ENCODE measurements at places on chromosomes 5 and 9.
A peak's percentile ranks its signal among the peaks of the same experiment; 100 is the strongest.

GRCh38 chr5:91277093-91277626 lies 106.0 kb downstream of the ARRDC3 start:
- DNase-seq: peak; percentile 9

- no peak for DNase-seq
Observed at GRCh38 chr5:124631874-124632550, 114.4 kb downstream of the ZNF608 start.

DNA sequence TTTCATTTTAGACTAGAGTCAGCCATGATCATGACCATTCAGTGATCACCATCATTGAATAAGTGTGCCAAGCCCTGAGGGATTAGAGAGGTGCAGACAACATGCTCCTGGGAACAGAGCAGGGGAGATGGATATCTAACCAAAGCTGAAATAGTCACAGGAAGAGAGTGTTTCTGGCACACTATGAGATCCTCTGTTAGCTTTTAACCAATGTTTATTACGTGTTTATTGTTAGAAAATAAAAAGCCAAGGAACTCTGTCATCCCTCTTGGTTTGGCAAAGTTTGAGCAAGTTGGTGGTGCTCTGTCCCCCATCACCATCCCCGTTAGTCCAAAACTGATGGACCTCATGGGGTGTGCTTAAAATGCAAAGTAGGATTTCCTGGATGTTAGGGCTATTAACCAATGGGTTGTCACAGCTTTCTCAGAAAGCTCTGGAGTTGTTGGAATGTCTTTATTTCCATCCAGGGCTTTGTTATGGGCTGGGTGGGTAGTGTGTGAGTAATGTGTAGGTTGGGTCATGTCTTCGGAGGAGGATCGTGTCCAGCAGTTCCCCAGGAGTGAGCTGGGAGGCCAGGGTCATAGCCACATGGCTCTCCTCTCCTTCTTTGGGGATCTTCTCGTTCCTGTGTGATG lies 34.9 kb downstream of the SLC28A3 start:
- DNase-seq: no peak

DNA sequence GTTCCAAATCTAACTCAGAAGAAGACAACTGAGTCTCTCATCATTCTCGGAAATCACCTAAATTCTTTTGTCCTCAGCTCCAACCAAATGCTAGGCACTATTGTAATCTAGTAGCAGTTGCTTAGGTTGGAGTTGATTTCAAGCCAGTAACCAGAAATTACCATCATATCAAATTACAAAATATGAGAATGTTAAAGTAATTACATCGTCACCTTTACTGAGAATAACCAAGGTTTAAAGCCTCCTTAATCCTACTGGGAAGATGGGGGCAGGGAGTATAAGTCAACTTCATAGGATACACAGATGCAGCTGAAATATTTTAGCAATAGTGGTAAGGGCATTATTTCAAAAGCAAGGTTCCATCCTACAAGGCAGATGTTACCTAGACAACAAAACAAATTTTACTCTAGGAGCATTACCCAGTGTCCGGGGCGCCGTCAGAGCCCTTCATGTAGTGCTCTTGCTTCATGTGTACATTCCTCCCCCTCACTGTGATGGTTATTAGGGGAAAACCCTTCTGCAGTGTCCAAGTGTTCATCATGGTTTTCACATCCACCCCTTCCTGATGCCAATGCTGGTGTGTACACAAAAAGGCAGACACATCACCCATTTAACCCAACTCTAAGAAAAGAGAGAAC lies 19.5 kb downstream of the ERAP1 start:
- no peak for DNase-seq

- no peak for DNase-seq
Observed at GRCh38 chr9:134483361-134484184, 157.3 kb downstream of the RXRA start.

DNA sequence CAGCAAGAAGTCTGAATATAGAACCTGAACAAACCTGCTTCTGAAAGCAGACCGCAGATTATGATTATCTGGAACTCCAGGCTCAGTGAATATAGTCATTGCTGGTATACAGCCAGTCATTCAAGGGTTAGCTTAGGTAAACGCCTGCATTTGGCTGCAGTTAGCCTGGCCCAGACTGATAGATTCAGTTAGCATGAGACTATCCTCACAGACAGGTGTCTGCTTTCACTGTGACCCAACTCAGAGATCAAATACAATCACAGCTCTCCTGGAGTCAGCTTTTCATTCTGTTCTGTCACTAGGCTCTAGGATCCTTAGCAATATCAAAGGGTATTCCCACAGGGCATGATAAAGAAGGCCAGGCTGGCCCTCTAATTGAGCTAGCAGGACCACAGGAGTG lies 138.6 kb upstream of the PLCXD3 start:
- DNase-seq: no peak

DNA sequence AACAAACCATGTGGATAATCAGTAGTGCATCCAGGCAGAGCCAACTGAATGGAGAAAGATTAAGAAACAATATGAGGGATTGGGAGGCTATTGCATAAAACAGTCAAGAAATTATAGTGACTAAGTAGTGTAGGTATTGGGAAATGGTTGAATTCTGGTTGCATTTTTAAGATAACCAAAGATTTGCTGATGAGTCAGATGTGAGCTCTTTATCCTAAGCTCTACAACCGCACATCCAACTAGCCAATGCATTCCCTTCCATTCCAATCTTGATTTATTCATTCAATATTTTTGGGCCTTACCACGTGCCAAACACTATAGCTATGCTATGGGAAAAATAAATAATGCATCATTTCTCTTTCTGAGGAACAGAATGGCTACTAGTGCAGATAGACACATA lies 524.5 kb upstream of the RGMB start:
- no peak for DNase-seq

GRCh38 chr5:162325143-162325727 lies 257.7 kb downstream of the GABRG2 start:
- DNase-seq: no peak

- DNase-seq: no peak
Observed at GRCh38 chr5:90366948-90367347, 42.6 kb downstream of the CETN3 start.

- DNase-seq: no peak
Observed at GRCh38 chr5:16037121-16037845, 142.3 kb downstream of the MARCHF11 start.

DNA sequence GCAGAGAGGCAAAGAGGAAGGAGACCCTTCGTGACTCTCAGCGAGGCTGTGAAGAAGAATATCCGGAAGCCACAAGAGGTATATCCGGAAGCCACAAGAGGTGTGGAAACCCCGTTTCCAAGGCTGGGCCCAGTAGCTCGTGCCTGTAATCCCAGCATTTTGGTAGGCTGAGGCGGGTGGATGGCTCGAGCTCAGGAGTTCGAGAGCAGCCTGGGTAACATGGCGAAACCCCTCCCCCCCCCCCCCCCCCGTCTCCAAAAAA lies 612 bp upstream of the BBLN start:
- no peak for DNase-seq

DNA sequence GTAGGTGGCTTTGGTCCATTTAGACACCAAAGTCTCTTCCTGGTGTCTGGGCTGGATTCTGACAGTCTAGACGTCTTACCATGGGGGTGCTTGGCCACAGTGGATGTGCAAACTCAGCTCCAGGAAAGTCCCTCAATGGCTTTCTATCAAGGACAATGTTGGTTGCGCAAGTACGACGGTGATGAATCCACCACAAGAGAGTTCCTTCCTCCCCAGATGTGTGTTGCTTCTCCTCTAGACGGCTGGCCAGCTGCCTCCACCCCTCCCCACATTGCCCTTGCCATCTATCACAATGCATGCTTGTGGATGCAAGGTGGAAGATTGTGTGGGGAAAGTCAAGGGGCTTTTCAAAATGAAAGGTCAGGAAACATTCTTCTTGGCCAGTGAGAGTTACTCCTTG lies 89.7 kb upstream of the IRX2 start:
- no peak for DNase-seq

- no peak for DNase-seq
Observed at GRCh38 chr5:134851307-134851923, 5.6 kb downstream of the C5orf24 start.

- no peak for DNase-seq
Observed at GRCh38 chr5:132008163-132008473, 3.3 kb downstream of the ACSL6 start.

DNA sequence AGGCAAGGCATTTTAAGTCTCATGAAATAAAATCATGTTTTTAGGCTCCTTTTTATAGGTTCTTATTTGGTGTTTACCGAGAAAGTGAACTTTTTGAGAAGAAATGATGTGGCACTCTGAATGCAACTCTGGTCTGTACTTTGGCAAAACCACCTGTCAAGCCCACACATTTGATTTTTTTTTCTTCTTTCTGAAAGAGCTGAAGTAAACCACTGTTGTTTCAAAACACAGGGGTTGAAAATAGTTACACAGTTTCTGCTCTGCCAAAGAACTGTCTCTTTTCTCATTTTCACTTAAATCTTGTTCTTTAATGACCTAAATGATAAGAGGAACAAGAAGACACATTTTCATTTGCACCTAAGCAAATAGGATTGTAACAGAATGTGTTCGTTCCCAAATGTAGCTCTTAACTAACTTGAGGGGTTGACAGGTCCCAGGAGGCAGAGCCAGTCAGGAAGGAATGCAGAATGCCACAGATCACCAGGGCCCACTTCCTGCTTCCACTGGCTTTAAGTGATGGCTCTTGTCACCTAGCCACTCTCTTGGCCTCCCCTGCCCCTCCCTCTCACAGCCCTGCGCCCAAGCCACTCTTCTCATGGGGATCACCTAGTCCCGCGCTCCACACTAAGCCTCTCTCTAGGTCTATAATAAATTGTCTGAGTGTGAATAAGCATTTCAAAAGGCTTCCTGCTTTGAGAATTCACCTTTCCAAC lies 47.3 kb downstream of the MED27 start:
- DNase-seq: no peak

DNA sequence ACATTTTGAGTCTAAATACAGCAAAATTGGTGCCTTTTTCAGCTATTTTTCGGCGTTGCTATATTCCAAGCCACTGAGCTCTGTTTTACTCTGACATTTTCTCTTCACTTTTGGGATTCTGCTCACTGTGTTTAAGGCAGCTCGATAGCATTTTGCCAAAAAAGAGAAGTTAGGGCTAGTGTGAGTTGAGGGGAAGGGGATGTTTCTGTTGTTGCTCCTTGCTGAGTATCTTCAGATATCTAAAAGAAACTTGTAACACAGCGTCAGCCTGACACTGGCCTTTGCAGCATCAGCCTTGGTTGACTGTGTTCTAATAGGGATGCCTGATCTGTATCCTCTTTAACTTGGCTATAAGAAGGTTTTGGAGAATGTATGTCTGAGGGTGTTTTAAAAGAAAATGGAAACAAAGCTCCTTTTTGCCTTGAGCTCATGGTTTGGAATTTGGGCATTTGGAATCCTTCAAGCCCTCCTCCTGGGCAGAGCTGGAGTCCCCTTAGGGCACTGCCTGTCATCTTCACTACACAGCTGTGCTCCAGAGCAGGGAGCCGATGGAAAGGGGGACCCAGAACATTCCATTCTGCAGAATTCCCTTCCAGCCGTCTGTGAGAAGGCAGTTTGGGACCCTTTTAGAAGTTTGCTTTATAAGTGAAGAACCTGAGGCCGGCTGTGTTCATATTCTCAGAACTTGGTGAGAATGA lies 63.0 kb downstream of the EXOSC2 start:
- DNase-seq: no peak

- no peak for DNase-seq
Observed at GRCh38 chr5:139686356-139686705, 38.2 kb downstream of the CXXC5 start.
